ENCODE measurements at places on chromosomes 4 and X.
A peak's percentile ranks its signal among the peaks of the same experiment; 100 is the strongest.

GRCh38 chr4:70681704-70682103 is 6.6 kb upstream of the UTP3 start:
- DNase-seq, result no peak

GRCh38 chr4:173345648-173346047 is 11.5 kb upstream of the HMGB2 start:
- DNase-seq, result no peak

DNA sequence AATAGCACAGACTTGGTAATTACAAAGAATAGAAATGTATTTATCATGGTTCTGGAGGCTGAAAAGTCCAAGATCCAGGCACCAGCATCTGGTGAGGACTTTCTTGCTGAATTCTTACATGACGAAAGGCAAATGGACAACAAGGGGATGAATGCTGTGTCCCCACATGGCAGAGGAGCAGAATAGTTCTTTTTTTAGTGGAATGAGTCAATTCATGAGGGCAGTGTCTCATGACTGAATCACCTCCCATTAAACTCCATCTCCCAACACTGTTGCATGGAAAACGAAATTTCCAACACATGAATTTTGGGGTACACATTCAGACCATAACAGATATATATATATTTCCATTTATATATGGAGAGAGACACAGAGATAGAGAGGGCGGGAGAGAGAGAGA is 628.3 kb downstream of the TRIML1 start:
- DNase-seq, result no peak

GRCh38 chr4:6447672-6448171 is 24.7 kb downstream of the PPP2R2C start:
- DNase-seq, result no peak

GRCh38 chrX:104285201-104285600 is 30.5 kb upstream of the ESX1 start:
- no peak for DNase-seq

- DNase-seq, result no peak
These were observed 721.5 kb downstream of the IL1RAPL1 start for GRCh38 chrX:29308726-29309125.

- DNase-seq, result no peak
These were observed 355.1 kb upstream of the CLNK start for GRCh38 chr4:11039634-11040131.

GRCh38 chrX:72137846-72138495 is 6.3 kb upstream of the RTL5 start:
- no peak for DNase-seq

DNA sequence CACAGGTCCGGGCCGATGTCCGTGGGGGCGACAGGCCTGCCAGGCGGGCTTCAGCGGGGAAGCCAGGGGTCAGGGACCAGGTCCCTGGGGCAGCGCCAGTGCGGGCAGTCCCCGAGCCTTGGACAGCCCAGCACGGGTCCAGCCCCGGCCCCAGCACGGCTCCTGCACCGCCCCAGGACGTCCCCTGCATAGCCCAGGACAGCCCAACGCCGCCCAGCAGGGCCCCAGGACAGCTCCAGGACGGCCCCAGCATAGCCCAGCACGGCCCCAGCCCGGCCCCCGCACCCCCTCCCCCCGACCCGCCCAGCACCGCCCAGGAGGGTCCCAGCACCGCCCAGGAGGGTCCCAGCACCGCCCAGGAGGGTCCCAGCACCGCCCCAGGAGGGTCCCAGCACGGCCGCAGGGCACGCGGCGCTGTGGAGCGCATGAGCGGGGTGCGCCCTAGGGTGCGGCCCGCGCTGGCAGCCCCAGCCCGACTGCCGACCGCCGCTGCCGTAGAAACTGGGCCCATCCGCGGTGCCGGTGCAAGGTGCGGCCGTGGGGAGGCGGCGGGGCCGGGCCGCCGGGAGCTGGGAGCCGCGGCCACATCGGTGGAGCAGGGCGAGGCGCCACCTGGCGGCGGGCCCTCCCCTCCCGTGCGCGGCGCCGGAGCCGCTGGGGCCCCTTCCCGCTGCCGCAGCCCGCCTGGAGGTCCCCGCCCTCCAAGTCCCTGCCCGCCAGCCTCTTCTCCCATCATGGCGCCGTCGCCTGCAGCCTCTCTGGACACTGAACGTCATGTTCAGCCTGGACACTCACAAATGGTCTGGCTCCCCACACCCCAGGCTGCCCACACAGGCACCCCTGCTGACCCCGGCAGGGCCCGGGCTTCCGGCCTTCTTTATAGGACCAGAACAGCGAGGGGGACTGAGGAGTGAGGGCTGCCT is 106.8 kb upstream of the NKX1-1 start:
- peak; percentile 62 for DNase-seq

- no peak for DNase-seq
These were observed 42.7 kb downstream of the TAPT1 start for GRCh38 chr4:16183604-16184003.

DNA sequence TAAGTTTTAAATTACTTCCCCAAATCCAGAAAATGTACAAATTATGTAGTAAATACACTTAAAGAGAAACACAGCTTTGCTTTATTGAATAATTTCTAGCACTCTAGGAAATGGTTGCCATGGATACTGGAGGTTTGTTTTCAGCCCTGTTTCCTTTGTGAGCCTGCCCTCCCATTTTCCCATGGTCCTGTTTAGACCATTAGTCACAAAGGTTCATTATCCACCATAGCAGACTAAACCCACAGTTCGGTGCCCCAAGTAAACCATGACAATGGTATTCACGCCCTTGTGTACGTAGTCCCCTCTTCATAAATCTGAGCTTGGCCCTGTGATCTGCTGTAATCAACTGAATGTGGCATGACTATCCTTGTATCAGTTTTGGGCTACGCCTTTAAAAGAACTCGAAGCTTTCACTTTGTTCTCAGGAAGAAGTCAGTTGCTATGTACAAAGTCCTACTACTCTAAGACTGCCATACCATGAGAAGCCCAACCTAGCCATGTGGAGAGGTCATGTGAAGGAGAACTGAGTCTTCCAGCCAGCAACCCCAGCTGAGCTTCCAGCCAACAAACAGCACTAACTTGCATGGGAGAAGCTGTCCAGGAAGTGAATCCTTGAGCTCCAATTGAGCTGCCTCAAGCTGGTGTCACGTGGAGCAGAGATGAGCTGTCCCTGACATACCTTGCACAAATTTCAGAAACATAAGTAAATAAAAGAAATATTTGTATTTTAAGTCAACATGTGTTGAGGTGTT is 300.4 kb downstream of the LDB2 start:
- no peak for DNase-seq

- DNase-seq, result no peak
These were observed 304.6 kb upstream of the TENM3 start for GRCh38 chr4:181938631-181939030.

GRCh38 chrX:37875675-37876074 is 28.3 kb upstream of the DYNLT3 start:
- no peak for DNase-seq

DNA sequence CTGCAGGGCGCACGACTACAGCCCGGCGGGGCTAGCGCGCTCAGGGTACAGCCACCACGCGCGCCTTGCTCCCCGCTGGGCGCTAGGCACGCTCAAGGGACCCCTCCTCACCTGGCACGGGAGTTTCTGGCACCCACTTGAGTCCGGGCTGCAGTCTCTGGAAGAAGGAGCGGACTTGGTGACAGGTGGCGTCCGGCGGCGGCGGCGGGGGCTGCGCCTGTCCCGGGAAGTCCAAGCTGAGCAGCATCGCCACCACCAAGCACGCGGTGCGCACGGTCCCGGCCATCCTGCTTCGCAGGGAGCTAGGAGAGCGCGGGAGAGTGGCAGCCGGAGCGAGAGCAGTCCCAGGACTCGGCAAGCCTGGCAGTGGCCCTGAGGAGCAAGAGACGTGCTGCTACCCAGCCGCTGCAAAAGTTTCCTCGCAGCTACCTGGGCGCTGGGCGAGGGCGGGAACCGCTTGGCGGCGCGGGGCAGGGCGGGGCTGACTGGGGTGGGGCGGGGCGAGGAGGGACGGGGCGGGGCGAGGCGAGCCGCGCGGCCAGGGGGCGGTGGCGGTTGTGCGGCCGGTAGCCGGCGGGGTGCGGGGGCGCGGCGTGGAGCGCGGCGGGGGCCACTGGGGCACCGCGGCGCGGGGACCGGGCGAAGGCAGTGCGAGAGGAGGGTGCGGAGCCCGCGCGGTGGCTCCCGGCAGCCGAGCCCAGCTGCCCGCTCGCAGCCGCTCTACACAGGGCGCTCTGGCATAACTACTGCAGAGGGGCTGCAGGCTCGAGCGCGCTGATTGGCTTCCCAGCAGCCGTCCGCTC is at the start of gene GPC3:
Gene GPC3 (minus strand): TSS at position 431 of the 803 bp plus-strand sequence.
- peak; percentile 54 for DNase-seq

DNA sequence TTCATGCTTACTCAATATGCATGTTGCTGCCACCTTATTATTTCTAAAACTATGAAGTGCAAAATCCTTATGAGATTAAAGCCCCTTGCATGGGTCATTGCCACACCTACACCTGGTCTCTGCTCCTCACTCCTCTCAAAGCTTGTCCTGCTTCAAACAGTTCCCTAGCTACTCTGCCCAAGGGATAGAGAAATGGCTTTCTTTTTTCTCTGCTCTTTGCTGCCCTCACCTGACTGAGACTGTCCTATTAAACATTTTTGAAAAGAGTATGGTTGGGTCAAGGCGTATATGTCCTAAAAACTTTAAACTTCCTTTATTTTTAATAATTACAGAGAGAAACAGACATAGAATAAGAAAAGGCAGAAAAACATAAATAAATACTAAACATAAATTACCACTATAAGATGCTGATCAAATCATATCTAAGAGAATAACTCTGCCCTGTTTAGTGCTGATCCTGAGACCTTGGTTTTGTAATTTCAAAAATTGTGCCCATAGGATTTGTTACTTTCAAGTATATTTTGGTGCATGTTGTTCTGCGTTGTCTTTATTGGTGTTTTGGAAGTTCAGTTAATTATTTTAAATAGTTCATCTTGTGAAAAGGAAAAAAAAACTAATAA is 704.9 kb upstream of the PABPC4L start:
- DNase-seq, result no peak

DNA sequence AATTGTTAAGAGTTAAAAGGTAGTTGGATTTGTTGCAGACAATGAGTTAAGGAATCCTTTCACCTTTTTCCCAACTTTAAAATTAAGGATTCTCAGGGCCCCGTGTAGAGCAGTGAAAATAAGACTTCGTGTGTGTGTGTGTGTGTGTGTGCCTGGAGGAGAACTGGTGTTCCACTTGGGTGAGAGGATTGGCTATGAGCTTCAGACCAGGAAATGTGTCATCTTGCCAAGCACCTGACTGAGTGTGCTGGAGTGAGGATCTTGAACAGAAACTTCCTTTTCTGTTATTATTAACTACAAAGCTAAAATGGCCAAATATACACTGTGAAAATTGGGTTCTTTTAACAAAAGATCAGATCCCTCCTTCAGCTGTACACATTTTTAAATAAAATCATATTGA is 113.1 kb upstream of the VCX2 start:
- DNase-seq, result no peak

DNA sequence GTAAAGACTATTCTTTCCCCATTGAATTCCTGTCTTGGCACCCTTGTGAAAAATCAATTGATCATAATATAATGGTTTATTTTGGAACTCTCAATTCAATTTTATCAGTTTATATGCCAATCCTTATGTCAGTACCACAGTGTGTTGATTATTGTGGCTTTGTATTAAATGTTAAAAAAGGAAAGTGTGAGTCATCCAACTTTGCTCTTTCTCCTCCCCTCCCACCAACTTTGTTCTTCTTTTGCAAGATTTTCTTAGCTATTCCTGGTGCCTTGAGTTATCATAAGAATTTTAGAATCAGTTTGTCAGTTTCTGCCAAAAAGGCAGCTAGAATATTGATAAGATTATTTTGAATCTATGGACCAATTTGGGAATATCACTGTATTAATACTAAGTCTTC is 11.2 kb upstream of the RNF175 start:
- no peak for DNase-seq

Data from CD4-positive, alpha-beta T cell treated with Interleukin-6 for 4 hours (primary cell).